ENCODE measurements at places on chromosomes 11 and 22. TPM values are rescaled to one million over a fixed set of nuclear protein-coding genes. Genes with fewer than 3 reads are reported as not detected.

Gene DCUN1D5
- 18.1 TPM for total RNA-seq

Gene DEFB131B
- total RNA-seq, result not detected

Gene CYP2D6
- total RNA-seq, result 1.4 TPM

Gene FOLR1
- 134 TPM for total RNA-seq

Gene TRIM6
- 3.7 TPM for total RNA-seq

DNA sequence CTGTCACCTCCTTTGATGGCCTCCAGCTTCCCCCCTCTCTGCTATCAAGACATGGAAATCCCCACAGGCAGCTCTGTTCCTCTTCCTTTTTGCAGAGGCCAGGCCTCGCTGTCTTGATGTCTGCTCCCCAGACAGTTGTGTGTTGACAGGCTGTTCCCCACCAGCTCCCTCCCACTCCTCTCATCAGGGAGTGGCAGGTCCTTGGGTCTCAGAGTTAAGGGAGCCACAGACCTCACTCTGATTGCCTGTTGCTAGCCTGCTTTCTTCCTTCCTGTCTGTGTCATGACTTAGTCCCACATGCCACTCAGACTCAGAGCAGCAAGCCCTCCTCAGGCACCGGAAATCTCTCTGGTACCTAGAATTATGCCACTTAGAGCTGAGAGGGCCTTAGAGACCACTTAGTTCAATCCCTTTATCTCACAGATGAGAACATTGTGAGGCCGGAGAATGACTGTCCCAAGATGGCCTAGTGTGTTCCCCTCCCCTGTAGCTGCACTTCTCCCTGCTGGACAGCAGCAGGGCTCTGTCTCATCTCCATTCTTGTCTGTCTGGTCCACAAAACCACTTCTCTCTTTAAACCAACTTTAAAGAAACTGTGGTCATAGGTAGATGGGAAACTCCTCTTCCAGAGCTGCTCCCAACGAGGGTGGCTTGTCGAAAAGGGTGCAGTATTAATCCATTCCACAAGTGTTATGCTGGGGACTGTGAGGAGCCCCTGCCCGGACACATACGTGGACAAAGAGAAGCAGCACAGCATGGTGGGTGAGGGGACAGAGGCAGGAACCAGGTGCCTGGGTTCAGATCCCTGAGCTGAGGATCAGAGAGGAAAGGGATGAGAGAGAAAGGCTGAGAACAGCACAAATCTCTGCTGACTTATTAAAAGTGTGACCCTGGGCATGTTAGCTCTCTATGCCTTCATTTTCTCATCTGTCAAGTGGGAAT lies 4.2 kb downstream of the AMPD3 start:
- no peak for DNase-seq

DNA sequence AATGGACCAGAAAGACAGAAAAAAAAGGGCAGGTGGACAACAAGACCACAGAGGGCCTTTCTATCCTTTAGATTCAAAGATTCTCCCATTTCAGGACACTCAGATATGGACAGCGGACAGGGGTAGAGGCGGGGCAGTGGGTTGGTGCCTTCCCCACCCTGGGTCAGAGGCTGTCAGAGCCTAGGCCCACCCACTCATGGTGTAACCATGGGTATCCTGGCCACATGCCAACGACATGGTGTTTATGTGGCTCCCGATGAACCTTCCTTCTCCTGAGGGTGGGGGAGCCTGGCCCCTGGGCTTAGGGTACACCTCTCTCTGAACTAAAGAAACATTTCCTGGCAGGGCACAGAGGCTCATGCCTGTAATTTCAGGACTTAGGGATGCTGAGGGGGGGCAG lies 14.3 kb upstream of the P2RY2 start:
- DNase-seq, result no peak

DNA sequence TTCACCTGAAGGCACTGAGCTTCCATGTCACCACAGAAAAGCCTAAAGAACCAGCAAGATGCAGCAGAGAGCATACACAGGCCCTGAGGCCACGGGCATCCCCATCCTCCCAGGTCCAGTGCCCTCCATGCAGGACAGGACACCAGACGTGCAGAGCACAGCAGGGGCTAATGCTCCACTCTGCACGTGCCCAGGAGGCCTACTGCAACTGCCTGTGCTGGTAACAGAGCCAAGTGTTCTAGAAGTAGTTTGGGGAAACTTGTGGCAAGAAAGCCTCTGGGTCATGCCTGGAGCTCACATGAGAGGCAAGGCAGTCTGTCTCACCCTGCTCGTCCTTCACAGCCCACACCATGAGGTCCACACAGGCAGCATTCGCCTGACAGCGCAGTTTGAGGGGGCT lies 30.7 kb downstream of the SERPIND1 start:
- DNase-seq, result no peak

DNA sequence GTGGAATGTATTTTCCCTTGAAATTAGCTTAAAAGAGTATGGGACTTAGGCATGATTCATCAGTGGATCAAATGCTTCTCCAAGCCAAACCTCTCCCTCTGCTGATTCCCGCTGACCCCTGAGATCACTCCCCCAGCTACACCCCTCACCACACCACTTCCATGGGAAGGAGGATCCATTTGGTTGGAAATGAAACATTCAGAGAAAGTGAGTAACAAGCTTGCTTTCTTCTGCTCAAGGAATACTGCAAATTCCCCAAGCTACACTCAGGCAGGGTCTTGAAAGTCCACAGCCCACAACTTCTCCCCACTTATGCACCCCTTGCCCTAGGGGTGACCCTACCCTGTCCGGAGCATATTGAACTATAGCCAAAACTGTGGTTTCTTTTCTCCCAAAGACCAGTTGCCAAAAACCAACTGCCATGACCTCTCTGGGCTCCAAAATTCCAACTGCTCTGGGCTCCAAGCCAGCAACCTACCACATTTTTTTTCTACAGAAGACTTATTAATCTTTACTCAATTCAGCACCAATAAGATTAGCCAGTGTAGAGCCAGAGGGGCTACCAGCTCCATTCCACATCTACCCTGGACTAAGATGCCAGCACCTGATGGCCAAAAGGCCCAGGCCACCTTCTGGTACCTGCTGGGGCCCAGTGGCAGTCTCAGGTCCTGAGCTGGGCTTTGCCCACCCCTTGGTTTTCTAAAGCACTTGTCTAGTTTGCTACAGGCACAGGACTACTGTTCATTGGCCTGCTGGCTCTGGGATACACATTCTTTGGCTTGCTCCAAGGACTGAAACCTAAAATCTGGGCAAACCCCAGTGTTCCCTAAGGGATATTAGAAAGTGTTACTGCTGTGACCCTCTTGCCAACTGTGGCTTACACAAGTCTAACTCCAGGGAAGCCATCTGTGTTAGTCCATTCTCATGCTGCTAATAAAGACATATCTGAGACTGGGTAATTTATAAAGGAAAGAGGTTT lies 101.1 kb downstream of the MICAL3 start:
- no peak for DNase-seq

DNA sequence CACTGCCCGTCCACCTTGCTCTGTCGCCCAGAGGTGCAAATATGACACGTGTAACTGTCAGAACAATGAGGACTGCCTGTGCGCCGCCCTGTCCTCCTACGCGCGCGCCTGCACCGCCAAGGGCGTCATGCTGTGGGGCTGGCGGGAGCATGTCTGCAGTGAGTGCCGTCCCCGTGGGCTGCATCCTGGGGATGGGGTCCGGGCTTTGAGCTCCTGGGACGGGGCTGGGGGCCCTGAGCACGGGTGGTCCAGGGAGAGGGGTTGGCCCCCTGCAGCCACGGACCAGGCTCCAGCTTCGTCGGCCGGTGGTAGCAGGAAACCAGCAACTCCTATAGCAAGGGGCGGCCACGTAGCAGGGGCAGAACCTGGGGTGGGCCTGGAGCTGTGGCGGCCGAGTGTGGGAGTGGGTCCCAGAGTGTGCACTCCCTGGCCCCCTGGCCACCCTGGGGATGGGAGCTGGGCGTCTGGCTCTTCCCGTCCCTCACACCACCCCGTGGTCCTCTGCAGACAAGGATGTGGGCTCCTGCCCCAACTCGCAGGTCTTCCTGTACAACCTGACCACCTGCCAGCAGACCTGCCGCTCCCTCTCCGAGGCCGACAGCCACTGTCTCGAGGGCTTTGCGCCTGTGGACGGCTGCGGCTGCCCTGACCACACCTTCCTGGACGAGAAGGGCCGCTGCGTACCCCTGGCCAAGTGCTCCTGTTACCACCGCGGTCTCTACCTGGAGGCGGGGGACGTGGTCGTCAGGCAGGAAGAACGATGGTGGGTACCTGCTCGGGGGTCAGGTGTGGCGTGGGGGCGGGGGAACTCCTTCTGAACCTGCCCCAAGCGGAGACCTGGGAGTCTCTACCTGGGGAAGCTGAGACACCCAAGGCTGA lies 10.1 kb downstream of the MUC2 start:
- DNase-seq, result peak; percentile 40

GRCh38 chr11:11944444-11944843 lies 64.0 kb downstream of the DKK3 start:
- DNase-seq, result no peak

DNA sequence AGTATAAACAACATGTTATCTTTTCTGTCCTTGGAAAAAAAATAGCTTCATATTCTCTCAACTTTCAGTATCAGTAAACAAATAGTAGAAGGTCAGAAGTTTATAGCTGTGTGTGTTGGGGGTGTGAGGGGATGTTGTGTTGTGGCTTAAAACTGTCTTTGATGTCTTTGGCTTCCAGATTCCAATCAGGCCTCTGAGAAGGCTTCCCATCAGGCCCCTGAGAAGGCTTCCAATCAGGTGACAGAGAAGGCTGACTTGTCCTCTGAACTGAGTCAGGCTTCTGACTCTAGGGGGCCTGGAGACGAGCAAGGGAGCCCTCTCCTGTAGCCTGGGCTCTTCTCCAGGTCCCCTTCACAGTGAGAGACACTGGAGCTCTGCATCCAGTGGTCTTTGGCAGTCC lies 9.3 kb downstream of the MTFP1 start:
- DNase-seq, result no peak

DNA sequence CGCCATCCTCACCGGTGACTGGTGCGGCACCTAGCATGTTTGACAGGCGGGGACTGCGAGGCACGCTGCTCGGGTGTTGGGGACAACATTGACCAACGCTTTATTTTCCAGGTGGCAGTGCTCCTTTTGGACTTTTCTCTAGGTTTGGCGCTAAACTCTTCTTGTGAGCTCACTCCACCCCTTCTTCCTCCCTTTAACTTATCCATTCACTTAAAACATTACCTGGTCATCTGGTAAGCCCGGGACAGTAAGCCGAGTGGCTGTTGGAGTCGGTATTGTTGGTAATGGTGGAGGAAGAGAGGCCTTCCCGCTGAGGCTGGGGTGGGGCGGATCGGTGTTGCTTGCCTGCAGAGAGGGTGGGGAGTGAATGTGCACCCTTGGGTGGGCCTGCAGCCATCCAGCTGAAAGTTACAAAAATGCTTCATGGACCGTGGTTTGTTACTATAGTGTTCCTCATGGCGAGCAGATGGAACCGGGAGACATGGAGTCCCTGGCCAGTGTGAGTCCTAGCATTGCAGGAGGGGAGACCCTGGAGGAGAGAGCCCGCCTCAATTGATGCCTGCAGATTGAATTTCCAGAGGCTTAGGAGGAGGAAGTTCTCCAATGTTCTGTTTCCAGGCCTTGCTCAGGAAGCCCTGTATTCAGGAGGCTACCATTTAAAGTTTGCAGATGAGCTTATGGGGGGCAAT lies 1.1 kb downstream of the NEAT1 start:
- DNase-seq, result no peak

DNA sequence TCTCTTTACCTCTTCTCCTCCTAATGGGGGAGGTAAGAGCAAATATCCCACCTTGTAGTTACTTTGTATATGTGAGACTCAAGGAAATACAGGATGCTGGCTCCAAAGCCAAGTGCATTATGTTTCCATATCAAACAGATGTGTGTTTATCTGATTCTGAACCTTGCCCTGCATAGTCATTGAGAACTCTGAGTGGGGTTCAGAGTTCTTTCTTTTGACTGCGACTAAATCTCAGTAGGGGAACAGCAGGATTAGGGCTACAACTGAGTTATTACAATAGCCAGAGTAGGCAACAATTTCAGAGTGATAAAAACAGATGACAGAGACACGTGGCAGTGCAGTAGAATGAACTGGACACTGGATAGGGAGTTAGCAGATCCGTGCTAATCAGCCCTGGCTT lies 34.1 kb upstream of the TLCD5 start:
- no peak for DNase-seq

DNA sequence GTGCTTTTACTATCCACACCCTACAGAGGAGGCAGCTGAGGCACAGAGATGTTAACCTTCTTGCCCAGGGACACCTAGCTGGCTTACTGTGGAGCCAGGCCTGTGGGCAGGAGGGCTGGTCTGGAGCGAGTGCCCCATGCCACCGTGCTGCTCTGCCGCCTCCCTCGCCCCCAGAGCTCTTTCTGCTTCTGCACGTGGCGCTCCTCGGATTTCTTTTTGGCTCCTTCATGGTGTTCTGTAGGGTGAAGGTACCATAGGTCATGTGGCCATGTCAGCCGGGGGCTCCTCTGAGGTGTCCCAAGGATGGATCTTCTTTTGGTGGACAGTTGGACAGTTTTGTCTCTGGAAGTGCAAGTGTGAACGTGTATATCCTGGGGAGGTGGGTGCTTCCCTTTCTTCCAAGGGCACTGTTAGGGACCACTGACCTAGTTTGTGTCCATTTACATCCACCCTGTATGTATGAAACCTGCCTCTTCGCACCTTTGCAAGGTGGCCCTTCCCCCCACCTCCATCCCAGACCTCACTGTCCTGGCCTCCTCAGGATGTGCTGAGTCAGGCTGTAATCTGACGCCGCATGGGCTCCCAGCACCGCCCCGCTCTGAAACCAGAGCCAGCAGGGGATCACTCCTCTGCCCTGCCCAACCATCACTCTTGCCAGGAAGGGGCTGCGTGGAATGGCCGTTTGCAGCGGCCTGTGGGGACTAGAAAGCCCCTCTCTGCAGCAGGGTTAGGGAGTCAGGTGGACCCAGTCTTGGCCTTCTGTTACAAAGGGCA lies 31.7 kb downstream of the POLR3H start:
- DNase-seq, result no peak

DNA sequence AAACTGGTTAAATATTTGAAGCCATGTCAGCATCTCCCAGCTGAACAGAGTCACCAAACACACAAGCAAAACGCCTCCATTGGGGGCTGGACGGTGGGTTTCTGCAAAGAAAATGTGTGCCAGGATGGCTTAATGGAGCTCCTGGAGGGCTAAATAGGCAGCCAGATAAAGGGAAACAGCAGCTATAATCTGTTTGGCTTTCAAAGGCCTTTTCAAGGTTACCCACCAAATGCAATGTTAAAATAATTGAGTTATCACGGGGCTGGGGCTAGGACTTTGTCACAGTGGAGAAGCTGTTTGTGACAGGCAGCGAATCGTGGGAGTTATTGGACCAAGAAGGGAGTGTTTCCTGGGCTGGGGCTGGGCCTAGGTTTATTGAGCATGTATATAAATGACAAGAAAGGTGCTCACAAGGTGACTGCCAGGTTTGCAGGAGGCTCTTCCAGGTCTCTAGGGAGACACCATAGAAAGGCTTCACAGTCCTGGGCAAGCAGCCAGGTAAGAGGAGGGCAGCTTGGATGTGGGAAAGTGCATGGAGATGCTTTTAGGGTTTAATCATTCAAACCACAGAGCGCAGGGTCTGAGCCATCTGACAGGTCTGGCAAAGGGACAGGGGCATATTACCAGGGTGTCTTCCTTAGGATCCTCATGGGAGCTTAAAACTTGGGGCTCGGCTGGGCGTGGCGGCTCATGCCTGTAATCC lies 28.3 kb downstream of the GRIK4 start:
- no peak for DNase-seq

Measured in lower lobe of right lung (tissue), 2 donors.